Transverse colon (tissue), 4 donors: ENCODE measurements at places on chromosomes 3 and 15. TPM values are rescaled to one million over a fixed set of nuclear protein-coding genes. Genes with fewer than 3 reads are reported as not detected.

GRCh38 chr3:25349095-25349494 is 79.0 kb upstream of the RARB start:
- H3K27ac ChIP-seq = no peak overlapping the region
- no peaks in the 10 kb centered on the region for H3K27me3 ChIP-seq

CLK3 gene
- 420 TPM for total RNA-seq

CPB1 gene
- not detected for total RNA-seq

GRCh38 chr3:112948346-112948838 is 26.5 kb downstream of the CD200R1 start:
- no peak overlapping the region for H3K27ac ChIP-seq
- H3K4me3 ChIP-seq = no peak overlapping the region
- no peaks in the 10 kb centered on the region for H3K4me1 ChIP-seq
- DNase-seq = no peak
- no peaks in the 10 kb centered on the region for H3K36me3 ChIP-seq

- no peak overlapping the region for H3K27ac ChIP-seq
- peaks cover 67% of the 10 kb centered on the region for H3K4me1 ChIP-seq
- no peak for DNase-seq
- no peak overlapping the region for H3K4me3 ChIP-seq
Observed at GRCh38 chr15:40449275-40449674, 8.5 kb downstream of the BAHD1 start.

- H3K36me3 ChIP-seq = no peaks in the 10 kb centered on the region
- no peaks in the 10 kb centered on the region for H3K4me1 ChIP-seq
- no peak overlapping the region for H3K27ac ChIP-seq
- H3K27me3 ChIP-seq = no peaks in the 10 kb centered on the region
- DNase-seq = no peak
- no peak overlapping the region for H3K4me3 ChIP-seq
Observed at GRCh38 chr3:176167272-176167671, 1030.0 kb downstream of the TBL1XR1 start.

DNA sequence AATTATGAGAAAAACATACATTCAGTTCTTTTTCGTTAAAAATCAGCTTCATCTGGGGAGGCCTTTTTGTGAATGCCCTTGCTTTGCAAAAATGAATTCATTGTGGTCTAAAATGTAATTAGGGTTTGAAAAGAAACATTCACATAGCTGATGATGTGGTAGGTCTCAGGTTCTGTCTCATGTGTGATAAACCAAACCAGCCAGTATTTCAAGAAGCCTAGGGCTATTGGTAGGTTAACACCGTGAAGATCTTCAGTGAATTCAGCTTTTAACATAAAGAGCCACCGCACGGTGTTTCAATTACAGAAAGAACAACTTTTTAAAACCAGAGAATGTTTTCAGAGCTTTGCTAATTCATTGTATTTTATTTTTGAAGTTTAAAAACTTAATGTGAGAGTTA is 41.9 kb downstream of the CTNNB1 start:
- H3K36me3 ChIP-seq = peaks cover 52% of the 10 kb centered on the region
- no peak overlapping the region for H3K4me3 ChIP-seq
- H3K4me1 ChIP-seq = no peaks in the 10 kb centered on the region

DNA sequence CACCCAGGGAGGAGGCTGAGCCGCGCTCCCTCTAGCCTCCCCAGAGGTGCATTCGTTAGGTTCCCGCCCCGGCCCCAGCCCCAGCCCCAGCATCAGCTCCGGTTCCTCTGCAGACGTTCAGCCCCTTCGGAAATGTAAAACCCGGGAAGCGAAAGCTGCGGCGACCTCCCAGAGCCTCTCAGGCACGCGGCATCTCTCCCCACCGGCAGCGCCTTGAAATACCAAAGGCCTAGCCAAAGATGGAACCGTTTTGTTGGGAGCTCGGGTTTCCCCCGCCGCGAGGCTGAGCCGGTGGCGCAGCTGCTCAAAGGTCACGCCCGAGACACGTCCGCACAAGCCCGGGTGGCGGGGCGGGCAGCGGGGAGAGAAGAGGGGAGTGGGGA is 77.8 kb upstream of the HES1 start:
- peak overlapping the region; percentile 18 for H3K4me3 ChIP-seq
- no peaks in the 10 kb centered on the region for H3K27me3 ChIP-seq
- H3K27ac ChIP-seq = no peak overlapping the region
- H3K4me1 ChIP-seq = peaks cover 10% of the 10 kb centered on the region

MKRN3 gene
- 0.14 TPM for total RNA-seq

DNA sequence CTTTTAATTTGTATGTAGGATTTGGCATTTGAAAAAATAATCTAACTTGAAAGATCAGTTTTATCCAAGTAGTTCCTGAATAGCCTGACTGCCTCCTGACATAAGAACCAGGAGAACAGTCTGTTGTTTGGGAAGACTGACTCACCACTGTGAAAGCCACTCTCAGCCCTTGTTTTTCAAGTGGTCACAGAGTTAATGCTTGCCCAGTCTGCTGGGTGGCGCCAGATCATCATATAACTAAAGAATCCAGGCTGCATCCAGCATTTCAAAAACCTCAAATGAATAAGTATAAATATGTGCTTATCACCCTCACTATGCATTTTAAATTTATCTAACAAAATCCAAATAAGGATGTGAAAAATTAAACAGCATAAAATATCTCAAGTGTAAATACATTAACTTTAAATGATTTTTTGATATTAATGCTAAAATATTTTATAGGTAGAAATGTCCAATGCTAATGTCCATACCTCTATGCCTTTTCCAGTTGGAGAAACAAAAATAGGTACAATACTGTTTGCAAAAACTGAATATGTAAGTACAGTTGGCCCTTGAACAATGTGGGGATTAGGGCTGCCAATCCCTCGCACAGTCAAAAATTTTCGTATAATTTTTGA is 26.9 kb upstream of the ZBBX start:
- H3K27ac ChIP-seq = no peak overlapping the region
- no peaks in the 10 kb centered on the region for H3K36me3 ChIP-seq
- no peak overlapping the region for H3K4me3 ChIP-seq

DNA sequence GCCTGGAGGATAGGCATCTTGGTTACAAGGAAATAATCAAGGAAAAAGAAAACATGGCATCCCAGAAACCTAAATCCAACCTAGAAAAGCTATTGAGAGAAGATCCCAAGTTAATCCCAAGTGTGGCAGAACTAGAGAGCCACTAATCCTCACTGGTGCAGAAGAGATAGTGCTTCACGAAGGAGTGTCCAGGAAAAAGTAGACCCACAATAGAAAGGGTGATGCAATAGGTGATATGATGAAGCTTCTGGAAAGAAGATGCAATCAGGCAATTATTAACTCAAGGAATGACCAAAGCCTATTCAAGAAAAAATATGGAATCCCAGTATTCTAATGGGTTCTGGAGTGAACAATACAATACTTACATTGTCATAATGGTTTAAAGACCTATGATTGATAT is 95.2 kb downstream of the AQP9 start:
- H3K27me3 ChIP-seq = no peaks in the 10 kb centered on the region
- H3K4me1 ChIP-seq = peaks cover 7% of the 10 kb centered on the region
- H3K4me3 ChIP-seq = no peak overlapping the region
- H3K27ac ChIP-seq = no peak overlapping the region

DNA sequence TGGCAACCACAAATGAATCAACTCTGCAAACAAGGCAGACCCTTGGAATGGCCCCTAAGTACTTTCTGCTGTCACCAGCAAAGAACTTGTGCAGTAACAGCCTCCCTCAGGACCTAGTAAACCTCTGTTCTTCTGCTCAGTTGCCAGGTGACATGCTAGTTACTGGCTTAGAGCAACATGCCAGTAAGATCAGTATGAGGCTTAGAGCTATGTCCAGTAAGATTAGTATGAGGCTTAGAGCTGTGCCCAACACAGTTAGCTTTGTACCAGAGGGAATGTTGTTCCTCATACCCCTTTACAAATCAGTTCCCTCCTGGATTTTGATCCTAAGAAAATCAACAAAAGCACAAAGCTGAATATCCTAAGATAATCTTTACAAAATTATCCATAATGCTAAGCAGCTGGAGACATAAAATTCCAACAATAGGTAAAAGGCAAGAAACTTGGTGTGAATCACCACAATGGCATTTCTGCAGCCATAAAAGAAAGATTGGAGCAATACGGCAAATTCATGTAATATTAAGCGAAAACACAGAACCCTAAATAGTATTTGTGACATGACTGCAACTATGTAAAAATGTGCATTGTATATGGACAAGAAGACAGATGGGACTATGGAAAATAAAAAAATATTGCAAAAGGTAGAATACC is 107.3 kb upstream of the LPP start:
- no peaks in the 10 kb centered on the region for H3K36me3 ChIP-seq
- H3K4me1 ChIP-seq = no peaks in the 10 kb centered on the region
- no peak overlapping the region for H3K4me3 ChIP-seq
- DNase-seq = no peak
- H3K27ac ChIP-seq = no peak overlapping the region
- no peaks in the 10 kb centered on the region for H3K27me3 ChIP-seq

DNA sequence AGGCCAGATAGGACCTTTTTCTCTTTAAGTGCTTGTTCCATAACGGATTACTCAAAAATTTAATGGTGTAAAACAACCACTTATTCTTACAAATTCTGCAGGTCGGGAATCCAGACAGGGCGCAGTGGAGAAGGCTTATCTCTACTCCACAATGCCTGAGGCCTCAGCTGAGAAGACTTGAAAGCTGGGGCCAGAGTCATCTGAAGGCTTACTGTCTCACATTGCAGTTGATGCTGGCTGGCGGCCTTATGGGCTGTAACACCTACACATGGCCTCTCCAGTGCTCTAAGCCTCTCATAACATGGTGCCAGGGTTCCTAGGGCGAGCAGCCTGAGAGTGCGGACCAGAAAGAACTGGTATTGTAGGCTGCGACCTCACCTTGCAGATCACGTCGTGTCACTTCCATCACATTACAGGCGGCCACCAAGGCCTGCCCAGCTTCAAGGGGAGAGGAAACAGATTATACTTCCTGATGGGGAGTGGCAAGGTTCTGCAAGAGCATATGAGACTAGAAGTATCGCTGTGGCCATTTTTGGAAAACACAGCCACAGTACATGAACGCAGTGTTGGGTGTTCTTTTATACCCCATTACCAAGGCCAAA is 32.4 kb downstream of the CMTM7 start:
- H3K4me1 ChIP-seq = peaks cover 43% of the 10 kb centered on the region
- H3K4me3 ChIP-seq = no peak overlapping the region
- no peaks in the 10 kb centered on the region for H3K27me3 ChIP-seq
- DNase-seq = no peak

DNA sequence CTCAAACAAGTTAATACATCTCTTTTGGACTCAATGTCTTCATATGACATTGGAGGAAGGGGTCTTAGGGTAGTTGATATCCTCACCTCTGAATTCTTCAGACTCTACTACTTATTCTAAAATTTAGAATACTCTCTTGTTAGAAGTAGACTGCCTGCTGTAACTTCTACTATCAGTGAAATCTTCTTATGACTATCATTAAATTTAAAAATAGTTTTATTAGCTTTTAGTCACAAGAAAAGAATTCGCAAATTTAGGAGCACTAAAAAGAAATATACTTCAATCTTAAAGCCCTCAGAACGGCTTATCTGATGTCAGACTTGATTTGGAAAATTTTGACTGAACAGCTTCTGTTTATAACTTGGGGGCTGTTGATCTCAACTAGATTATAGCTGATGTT is 67.1 kb upstream of the TTC14 start:
- no peaks in the 10 kb centered on the region for H3K36me3 ChIP-seq
- H3K4me1 ChIP-seq = no peaks in the 10 kb centered on the region

DNA sequence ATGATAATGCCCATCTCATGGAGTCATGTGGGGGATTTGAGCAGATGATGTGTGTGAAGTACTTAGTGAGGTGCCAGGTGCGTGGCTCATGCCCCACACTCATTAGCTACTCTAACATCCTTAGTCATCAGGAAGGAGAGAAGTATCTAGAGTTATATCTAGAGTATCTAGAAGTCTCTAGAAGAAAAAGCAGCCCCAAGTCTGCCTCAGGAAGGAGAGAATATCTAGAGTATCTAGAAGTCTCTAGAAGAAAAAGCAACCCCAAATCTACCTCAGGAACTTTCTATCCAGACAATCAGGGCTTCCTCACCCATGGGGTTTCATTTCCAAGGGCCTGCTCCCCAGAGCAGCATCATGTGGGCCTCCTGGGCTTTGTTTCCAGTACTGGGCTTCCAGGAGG is 24.7 kb upstream of the DOCK3 start:
- H3K27me3 ChIP-seq = no peaks in the 10 kb centered on the region
- no peaks in the 10 kb centered on the region for H3K4me1 ChIP-seq
- no peak for DNase-seq
